ENCODE measurements at places on chromosomes 6 and 20.

GRCh38 chr6:80988892-80989291 is 763.6 kb downstream of the TENT5A start:
- DNase-seq, result no peak

GRCh38 chr6:72984981-72985665 is 240.2 kb downstream of the KHDC1L start:
- DNase-seq, result no peak

- DNase-seq, result no peak
Measured at GRCh38 chr6:31717499-31718222, 2.5 kb downstream of the LY6G6D start.

DNA sequence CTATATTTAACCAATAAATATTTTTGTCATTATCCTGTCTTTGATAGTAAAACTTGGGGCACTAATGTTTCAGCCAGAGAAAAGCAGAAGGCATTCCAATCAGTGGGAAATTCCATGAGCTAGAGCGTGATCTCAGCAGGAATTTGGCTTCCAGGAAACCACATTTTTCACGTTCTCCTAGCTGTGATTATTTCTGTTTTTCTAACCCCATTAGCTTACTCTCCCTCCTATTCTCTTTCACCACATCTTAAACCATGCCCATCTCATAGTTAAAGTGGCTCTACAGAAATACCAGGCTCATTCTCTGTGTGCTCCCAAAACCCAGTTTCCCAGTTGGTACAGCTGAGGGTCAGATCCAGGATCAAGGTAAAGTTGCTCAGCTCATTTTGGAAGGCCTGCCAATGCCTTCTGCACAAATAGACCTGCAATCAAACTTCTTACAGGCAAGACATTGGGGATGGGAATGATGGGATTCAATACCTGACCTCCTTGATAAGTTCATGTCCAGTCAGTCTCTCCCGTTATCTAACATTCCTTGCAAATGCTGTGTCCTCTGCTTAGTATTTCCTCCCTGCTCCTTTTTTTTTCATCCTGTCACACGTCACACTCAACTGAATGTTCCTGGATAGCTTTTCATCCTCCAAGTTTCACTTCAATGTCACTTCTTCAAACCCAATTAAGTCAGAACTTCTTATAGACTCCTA is 33.1 kb upstream of the TMEM30A start:
- no peak for DNase-seq

DNA sequence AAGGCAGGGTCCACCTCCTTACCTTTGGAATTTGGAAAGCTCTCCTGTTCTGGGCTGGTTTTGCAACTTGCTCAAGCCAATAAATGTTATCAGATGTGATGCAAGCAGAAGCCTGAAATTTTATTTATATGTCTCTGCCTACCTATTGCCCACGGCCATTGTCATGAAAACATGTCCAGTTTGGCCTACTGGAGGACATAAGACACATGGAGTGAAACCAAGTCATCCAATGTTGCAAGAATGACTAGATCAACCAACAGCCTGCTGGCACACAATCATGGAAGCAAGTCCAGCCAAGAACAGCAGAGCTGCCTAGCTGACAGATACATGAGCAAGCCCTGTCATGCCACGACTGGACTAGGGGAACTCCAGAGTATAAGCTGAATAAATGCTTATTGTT is 56.7 kb upstream of the IRAK1BP1 start:
- no peak for DNase-seq

DNA sequence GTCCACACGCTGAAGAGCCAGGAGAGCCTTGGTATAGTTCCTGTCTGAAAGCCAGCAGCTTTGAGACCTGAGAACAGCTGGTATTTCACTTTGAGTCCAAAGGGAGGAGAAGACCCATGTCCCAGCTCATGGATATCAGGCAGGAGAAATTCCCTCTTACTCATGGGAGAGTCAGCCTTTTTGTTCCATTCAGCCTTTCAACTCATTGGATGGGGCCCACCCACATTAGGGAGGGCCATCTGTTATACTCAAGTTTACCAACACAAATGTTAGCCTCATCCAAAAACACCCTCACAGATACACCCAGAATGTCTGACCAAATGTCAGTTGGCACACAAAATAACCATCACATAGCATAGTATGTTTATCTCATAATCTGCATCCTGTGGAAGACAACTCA is 80.1 kb downstream of the GMDS start:
- DNase-seq, result no peak

Data from immature natural killer cell (primary cell).